Breast epithelium (tissue), 4 donors: ENCODE measurements at places on chromosomes 7 and 10.
A peak's percentile ranks its signal among the peaks of the same experiment; 100 is the strongest.

GRCh38 chr10:65891073-65891981, 1034.5 kb upstream of the LRRTM3 start:
- DNase-seq: no peak

DNA sequence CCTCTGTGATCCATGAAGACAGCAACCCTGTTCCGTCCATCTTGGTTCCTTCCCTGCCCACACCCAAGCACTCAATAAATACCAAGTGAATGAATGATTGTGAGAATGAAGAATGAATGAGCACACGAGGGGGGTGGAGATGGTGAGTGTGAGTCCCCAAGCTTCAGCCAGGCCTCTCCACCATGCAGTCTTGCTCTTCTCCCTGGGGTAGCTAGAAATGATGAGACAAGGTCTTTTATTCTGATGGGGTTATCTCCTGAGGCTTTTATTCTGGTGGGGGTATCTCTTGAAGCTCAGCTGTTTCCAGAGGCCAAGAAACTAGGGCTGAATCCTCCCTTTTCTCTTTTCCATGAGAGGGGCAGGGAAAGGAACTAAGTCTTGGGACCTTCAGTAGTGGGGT, 57.0 kb downstream of the ELFN1 start:
- DNase-seq: no peak

GRCh38 chr7:16982640-16983350, 101.0 kb upstream of the AGR3 start:
- no peak for DNase-seq

GRCh38 chr7:155166673-155167370, 96.7 kb downstream of the HTR5A start:
- DNase-seq: peak; percentile 24

GRCh38 chr10:78859769-78860168, 209.0 kb upstream of the ZMIZ1 start:
- no peak for DNase-seq

- no peak for DNase-seq
Observed at GRCh38 chr7:147207988-147208387, 1091.4 kb downstream of the CNTNAP2 start.

- no peak for DNase-seq
Observed at GRCh38 chr7:91880016-91880412, 488 bp downstream of the MTERF1 start.

GRCh38 chr7:80760292-80760691, 121.8 kb downstream of the CD36 start:
- no peak for DNase-seq

DNA sequence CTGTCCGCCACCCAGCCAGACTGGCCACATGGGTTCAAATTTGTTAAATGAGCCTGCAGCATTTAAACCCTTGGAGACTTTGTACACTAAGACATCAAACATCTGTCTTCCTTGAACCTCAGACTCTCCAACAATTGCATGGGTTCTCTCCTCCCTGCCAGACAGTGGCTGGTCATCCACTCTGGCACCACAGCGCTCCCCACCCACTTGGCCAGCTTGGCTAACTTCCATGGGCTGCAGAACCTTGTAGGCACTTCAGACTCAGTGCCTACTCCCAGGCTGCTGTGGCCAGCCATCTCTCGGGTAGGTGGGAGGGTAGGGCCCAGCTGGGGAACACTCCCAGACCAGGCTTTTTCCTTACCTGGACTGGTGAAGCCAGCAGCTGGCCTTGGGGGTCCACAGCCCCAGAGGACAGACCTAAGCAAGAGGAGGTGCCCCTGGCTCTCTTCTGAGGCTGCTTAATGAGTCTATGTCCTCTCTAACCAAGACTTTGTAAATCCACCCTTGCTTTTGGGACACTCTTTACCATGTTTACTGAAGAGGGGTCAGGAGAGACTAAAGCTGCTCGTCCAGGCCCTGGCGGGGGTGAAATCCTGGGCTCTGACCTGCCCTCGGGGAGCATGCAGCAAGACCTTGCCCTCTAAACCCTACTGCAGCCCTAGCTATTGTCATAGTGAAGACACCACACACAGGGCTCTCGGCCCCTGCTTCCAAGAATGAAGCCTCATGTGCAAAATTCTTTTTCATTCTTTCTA, 82.7 kb downstream of the ARHGAP22 start:
- no peak for DNase-seq

- DNase-seq: peak; percentile 51
Observed at GRCh38 chr7:99997545-99998137, 17.8 kb upstream of the ZKSCAN1 start.

DNA sequence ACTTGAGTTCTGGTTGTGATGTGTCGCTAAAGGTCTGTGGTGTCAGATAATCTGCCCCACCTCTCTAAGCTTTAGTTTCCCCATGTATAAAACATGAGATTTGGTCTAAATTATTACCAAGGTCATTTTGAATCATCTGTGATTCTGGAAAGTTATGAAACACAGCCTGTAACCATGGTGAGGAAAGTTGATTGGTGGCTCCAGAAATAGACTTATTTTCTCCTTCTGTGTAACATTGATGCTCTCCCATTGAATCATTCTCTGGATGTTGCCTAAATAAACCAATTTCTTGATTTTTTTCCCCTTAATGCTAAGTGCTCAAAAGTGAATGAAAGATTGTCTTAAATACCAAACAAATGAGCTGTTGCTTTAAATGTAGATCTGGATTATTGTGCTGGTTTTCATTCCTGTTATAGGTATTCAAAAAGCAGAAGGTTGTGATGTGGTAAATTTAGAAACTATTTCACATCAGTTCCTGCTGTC, 30.0 kb upstream of the PCGF5 start:
- DNase-seq: no peak

DNA sequence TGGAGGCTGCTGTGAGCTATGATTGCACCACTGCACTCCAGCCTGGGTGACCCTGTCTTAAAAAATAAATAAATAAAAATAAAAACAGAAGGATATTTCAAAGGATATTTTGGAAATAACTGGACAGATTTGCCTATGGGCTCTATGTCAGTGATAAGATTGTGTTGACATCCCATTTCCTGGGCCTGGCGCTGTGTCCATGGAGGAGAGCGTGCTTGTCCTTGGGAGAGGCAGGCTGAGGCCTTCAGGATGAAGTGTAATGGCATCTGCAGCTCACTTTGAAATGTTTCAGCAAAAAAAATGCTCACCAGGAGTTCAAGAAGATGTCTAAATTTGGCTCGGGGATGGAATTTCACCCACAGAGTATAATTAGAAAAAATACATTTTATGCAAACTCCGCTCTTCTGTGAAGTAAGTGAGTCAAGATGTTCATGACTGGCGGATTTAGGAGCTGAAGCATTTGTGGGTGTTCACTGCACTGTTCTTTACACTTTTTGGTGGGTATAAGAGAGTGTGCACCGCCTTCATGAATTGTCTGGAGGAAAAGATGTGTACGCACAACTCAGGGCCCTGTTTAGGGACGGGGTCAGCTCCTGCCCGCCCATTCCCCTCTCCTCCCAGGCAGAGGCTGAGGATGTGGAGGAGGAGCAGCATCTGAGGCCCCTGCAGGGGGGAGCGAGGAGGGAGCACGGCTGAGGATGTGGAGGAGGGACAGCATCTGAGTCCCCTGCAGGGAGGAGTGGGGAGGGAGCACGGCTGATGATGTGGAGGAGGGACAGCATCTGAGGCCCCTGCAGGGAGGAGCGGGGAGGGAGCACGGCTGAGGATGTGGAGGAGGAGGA, 18.5 kb upstream of the FOXL3 start:
- no peak for DNase-seq

- no peak for DNase-seq
Observed at GRCh38 chr10:79380946-79381721, 33.9 kb downstream of the PPIF start.
